ENCODE measurements at places on chromosomes 1 and 21.

DNA sequence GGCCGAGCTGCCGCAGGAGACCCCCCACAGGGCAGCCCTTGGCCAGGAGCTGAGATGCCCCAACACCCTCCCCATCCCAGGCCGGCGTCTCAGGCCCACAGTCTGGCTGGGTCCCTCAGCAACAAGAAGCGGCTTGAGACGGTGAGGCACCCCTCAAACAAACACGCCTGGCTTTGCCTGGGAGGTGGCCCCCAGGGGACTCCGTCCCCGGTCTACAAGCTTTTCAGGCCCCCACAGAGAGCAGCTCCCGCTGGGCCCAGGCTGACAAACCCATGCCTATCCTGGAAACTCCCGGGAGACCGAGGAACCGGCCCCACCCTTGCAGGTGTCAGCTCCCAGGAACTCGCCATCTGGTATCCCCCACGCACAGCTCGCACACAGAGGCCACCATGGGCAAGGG lies 67.0 kb downstream of the ARHGEF16 start:
- DNase-seq, result no peak

DNA sequence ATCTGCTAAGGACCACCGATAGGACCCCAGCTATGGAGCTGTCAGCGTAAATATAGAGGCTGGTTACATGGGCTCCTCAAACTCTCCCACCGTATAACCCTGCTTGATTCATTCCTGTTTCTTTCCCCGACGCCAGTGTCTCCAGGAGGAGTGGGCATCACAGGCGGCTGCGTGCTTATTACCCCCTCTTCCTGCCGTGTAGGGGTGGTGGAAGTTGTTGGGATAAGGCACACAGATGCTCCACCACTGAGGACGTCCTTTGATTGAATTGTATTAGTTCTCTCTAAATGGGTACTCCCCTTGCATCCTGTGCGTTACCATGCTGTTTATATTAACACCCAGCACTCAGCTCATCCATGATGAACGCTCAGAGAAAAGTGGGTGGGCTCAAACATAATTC lies 104.6 kb downstream of the ZBTB18 start:
- no peak for DNase-seq

GRCh38 chr1:53672785-53673184 lies 66.2 kb downstream of the GLIS1 start:
- no peak for DNase-seq

DNA sequence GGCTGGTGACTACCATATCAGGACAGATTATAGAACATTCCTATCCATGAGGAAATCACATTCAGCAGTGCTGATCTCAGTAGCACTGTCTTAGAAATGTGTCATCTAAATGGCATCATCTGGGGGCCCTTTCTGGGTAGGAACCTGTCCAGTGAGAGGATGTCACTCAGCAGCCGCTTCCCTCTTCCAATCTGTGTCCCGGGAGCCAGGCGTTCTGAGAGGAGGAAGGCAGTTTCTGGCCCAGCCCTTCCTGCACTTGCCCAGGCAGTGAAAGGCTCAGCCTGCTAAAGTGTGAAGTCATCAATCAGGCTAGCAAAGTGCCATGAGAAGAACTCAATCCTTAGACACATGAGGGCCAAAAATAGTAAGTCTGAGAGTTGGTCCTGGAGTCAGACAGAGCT lies 25.6 kb downstream of the RAB4A start:
- DNase-seq, result no peak

DNA sequence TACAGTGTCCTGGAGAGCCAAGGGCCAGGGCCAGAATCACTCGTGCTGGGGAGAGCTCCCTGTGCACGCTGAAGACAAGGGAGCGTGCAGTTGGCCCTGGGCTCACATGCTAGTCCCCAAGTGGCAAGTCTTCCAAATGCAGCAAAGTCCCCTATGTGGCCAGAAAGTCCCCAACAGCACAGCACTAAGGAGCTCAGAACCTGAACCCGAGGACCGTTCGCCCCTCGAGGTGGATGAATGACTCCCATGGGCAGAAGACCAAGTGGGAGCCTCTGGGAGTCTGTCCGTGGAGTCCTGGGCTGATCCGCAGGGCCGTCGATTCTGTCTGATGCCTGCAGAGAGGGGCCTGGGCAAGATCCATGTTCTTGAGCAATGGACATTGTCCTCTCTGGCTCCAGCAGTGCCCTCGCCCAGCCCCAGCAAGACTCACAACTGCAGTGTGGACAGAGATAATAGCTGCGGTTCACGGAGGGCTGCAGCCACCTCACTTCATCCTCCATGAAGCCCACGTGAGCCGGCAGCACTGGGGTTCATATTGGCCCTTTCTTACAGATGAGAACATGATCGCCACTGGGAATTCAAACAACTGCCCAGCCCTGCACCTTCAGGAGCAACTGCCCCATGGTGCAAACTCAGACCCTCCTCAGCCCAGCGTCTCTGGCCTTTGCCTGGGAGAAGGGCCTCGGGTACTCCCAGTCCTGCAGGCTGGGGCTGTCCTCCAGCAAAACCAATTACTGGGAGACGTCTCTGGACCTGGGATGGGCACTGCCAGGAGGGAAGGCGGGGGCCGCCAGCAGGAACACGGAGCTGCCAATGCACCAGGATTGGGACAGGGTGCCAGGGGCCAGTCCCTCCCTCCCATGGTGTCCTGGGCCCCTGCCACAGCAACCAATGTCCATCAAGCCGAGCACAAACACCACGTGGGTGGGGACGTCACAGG lies 243.7 kb downstream of the NPHP4 start:
- DNase-seq, result no peak

GRCh38 chr1:166988974-166989515 lies at the start of gene MAEL:
Gene MAEL, plus strand, starts transcription at chr1:166989280. Its CDS starts 73 bp downstream, at chr1:166989353.
- no peak for DNase-seq

DNA sequence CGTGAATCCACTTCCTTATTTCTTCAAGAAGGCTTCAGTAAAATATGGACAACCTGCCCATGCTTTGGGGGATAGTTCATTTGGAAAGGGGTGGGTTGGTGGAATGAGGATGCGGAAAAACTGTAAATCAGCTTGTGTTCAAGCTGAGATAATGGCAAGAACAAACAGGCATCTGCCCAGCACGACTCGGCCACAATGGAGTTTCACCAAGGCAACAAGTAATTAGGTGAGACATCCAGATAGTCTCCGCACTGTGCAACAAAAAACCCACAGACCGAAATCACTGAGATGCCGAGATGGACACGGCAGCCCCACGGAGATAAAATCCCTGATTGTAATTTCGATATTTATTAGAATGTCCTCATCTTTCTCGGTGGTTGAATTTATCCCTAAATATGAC lies 455.2 kb downstream of the AJAP1 start:
- no peak for DNase-seq

- DNase-seq, result no peak
These were observed 95.6 kb upstream of the C1orf87 start for GRCh38 chr1:60169206-60169605.

GRCh38 chr1:51073456-51073855 lies 28.6 kb upstream of the C1orf185 start:
- no peak for DNase-seq

DNA sequence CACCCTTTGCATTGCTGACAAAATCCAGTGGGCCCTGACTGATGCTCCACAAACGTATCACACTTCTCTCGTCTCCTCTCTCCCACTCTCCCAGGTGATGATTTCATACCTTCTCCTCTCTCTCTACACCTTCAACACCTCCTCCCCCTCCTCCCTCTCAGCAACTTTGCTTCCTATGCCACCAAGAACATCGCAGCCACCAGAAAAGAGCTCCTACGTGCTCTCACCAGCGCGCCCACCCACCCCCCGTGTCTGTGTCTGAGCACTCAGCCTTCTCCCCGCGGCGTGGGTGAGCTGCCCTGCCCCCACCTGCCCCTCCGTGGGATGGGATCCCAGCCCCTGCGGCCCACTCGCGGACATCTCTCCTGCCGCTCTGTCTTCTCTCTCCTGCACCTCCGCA lies 55.1 kb upstream of the COX20 start:
- no peak for DNase-seq

GRCh38 chr1:193181536-193181935 lies 4.9 kb downstream of the B3GALT2 start:
- no peak for DNase-seq

Data from activated CD4-positive, alpha-beta T cell treated with anti-CD3 and anti-CD28 coated beads, Interleukin-2, amount 50 U/mL, for 48 hours (primary cell).